CD4-positive, alpha-beta memory T cell (primary cell): ENCODE measurements at places on chromosomes 2 and 18. TPM values are rescaled to one million over a fixed set of nuclear protein-coding genes. Genes with fewer than 3 reads are reported as not detected.

DNA sequence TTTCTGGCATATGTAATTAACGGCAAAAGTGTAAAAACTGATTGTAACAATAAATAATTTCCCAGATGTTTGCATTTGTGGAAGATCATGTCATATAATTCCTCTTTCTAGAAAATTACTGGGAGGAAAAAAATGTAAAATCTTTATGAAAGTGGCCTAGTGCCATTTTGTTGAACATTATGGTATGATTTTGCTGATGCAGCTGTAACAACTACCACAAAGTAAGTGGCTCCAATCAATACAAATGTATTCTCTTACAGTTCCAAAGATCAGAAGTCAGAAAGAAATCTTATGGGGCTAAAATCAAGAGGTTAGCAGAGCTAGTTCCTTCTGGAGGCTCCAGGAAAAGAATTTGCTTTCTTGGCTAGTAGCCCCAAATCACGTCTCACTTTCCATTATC is 281.4 kb downstream of the CCDC178 start:
- no peaks in the 10 kb centered on the region for H3K4me1 ChIP-seq
- H3K27me3 ChIP-seq: no peaks in the 10 kb centered on the region
- no peak overlapping the region for H3K4me3 ChIP-seq
- no peak overlapping the region for H3K27ac ChIP-seq
- no peaks in the 10 kb centered on the region for H3K36me3 ChIP-seq

DNA sequence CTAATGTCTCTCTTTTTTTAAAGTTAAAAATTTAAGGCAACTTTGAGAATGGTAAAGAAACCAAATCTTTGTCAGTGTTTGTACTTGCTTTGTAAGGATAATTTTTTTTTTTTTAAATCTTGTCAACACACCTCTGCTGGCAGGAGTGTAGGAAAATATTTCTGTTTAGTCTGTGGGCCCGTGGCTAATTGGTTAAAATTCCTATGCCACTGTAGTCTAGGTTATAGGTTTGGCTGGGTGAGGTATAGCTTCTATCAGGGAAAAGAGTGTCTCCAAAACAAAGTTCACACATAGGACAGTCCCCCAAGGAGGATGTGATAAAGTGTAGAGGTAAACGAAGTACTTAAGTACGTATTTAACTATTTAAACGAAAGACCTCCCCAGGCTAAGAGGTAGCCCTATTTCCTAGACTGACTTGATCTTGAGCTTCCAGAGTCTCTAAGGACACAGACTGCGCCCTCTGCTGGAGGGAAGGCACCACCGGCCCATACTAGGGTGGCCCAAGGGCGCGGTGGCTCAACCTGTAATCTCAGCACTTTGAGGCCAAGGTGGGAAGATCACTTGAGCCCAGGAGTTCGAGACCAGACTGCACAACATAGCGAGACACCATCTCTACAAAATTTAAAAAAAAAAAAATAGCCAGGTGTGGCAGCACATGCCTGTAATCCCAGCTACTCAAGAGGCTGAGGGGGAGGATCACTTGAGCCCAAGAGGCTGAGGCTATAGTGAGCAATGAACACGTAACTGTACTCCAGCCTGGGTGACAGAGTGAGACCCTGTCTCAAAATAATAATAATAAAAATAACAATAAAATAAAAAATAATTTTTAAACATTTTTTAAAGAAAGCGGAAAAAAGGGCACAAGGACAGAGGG is 8.9 kb downstream of the TEX44 start:
- H3K4me1 ChIP-seq: peaks cover 14% of the 10 kb centered on the region
- H3K36me3 ChIP-seq: no peaks in the 10 kb centered on the region
- no peaks in the 10 kb centered on the region for H3K27me3 ChIP-seq
- H3K27ac ChIP-seq: no peak overlapping the region

DNA sequence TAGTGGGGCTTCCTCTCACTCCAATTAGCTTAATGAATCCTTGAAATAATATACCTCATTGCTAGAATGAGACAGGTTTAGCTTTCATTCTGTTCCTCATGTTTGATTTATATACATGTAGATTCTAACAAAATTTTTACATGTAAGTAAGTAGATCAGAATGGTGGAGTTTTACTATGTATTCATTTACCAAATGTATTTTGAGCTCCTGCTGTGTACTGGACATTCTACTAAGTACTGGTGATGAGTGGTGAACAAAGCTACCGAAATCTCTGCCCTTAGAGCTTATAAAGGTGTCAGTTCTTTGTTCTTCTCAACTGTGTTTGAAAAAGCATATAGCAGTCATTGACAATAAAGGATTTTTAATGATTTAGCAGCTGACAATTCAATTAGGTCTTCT is 19.7 kb downstream of the MTA3 start:
- H3K4me1 ChIP-seq: no peaks in the 10 kb centered on the region
- no peak overlapping the region for H3K27ac ChIP-seq
- H3K4me3 ChIP-seq: no peak overlapping the region
- no peaks in the 10 kb centered on the region for H3K36me3 ChIP-seq
- no peaks in the 10 kb centered on the region for H3K27me3 ChIP-seq
- DNase-seq: no peak

DNA sequence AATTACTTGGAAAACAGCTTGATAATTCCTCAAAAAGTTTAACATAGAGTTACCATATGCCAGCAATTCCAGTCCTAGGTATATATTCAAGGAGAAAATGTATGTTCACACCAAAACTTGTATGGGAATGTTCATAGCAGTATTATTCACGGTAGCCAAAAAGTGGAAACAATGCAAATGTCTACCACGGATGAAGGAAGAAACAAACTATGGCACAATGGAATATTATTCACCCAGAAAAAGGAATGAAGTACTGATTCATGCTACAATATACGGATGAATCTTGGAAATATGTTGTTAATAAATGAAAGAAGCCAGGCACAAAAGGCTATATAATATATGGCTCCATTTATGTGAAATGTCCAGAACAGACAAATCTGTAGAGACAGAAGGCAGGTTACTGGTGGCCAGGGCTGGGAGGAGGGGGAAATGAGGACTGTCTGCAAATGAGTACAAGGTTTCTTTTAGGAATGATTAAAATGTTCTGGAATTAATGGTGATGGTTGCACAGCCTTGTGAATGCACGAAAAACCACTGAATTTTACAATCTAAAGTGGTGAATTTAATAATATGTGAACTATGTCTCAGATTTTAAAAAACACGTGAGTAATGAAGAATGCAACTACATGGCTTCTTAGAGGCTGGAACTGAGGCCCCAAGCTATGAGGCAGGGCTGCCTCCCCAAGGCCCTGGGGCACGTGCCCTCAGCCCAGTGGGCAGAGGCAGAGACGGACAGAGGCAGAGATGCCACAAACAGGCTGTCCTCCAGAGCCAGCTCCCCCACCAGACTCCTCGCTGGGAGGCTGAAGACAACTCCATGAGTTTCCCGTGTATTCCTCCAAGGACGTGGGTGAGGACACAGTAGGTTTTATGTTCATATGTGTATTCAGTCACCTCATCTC is 5.0 kb downstream of the LIMS2 start:
- H3K4me1 ChIP-seq: peaks cover 4% of the 10 kb centered on the region
- no peaks in the 10 kb centered on the region for H3K36me3 ChIP-seq
- H3K27ac ChIP-seq: no peak overlapping the region
- no peak overlapping the region for H3K4me3 ChIP-seq

DNA sequence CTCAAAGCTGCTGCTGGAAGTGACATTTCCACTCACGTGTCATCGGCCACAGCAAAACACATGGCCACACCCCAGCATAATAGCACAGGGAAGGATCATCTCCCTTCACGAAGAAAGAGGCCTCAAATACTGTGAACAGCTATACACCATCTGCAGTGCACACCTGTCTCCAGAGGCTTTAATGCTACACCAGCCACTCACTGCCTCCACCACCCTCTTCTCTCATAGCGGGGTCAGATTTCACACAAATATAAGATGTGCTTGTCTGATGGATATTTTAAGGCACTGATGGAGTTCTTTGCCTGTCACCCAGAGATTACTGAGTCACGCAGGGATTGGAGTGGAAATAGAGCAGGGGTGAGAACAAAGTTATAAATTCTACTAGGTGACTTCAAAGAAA is 374.0 kb downstream of the ZNF516 start:
- H3K27ac ChIP-seq: no peak overlapping the region
- H3K4me3 ChIP-seq: no peak overlapping the region

DNA sequence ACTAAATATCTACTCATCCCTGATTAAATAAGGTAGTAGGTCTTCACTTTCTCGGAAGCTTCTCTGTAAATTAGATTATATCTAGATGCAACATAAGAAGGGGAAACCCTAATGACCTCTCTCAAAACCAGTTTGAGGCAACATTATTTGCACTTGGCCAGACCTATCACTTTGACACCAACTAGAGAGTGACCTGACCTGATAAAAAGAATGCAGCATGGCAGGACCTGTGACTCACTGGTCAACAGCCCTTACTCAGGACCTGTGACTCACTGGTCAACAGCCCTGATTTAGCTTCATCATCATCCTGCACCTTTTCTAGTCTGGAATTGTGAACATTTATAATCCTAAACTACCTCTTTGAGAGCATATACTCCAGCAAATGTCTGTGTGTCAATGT is 1957.7 kb upstream of the CELF4 start:
- no peaks in the 10 kb centered on the region for H3K27me3 ChIP-seq
- no peaks in the 10 kb centered on the region for H3K4me1 ChIP-seq
- no peak overlapping the region for H3K4me3 ChIP-seq
- no peak for DNase-seq
- H3K36me3 ChIP-seq: no peaks in the 10 kb centered on the region
- H3K27ac ChIP-seq: no peak overlapping the region

- H3K27ac ChIP-seq: no peak overlapping the region
Observed at GRCh38 chr2:127453392-127454171, 35.4 kb downstream of the PROC start.

DNA sequence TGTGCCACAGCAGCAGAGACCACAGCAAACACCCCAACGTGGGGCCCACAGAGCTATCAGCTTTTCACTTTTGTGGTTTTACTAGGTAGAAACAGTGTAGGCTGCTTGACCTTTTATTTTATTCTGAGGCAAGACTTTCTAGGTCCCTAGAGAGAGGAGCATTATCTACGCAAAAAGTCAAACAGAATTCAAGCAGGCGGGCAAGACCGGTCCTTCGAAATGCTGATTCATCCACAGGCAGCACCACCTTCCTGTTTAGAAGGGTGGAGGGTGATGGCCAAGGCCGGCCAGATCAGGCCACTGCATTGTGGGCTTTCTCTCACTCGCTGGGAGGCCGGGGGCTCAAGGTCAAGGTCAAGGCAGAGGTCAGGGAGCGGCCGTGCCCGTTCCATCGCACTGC is 573.0 kb downstream of the GALR1 start:
- H3K4me1 ChIP-seq: no peaks in the 10 kb centered on the region
- H3K27ac ChIP-seq: no peak overlapping the region
- no peaks in the 10 kb centered on the region for H3K27me3 ChIP-seq
- H3K36me3 ChIP-seq: no peaks in the 10 kb centered on the region

DNA sequence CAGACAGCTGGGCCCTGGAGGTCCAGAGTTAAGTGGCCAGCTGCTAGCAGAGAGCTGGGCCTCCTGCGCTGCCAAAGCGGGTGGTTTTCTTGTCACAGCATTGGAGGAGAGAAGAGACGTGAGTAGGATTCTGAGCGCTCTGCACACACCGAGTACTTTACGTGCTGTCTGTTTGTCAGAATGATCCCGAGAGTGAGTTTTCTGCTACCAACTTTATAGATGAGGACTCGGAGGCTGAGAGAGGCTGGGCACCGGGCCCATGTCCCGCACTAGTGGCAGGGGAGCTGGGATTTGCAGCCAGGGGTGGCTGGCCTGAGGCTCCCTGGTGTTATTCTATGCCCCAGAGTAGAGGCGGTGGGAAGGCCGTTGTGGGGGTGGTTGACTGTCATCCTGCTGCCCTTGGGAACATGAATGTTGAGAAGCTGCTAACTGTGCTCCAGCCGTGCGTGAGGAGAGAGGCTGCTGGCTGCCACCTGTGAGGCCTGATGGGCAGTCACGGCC is 36.3 kb upstream of the MBP start:
- H3K27ac ChIP-seq: no peak overlapping the region
- H3K4me1 ChIP-seq: no peaks in the 10 kb centered on the region
- no peaks in the 10 kb centered on the region for H3K36me3 ChIP-seq
- no peaks in the 10 kb centered on the region for H3K27me3 ChIP-seq

DNA sequence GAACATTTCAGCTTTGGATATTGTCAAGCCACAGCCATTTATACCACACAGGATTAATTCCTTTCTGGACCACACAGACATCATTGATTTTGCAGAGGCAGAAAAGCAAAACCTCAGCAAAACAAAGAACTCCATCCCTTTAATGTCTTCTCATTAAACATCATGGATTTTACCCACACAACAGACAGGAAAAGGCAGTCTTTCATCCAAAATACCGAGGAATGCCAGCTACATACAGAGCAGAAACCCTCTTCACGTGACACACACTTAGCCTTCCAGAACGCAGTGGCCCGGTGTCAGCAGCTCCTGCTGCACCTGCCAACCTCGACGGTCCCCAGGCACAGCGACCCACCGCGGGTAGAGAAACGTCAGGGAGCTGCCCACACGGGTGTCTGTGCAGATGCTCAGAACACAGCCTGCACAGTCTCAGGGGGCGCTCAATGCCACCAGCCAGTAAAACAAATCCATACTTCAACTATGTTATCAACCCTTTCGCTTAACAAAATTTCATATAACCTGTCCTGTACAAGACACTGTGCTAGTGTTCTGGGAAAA is 304.5 kb downstream of the EIPR1 start:
- H3K4me3 ChIP-seq: no peak overlapping the region
- H3K36me3 ChIP-seq: no peaks in the 10 kb centered on the region
- no peaks in the 10 kb centered on the region for H3K4me1 ChIP-seq

DNA sequence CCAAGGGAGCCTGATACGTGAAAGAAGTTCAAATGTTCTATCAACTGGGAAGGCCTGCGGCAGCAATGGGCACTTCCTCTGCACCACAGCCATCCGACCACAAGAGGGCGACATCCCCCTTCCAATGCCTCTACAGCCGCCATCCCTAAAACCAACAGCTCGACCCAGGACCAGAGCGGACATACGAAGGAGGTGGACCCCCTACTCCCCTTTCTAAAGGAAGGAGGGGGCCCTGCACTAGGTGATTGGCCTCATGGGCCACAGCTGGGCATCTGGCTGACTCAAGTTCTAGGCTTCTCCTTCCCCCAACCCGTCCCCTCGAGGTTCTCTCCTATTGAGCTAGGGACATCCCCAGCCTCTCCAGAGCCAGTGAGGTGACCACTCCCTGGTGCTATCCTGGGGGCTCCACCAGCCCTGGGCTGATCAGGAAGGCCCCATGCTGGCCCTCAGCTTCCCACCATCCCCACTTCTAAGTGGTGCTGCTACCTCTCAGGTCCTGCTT is 217.2 kb downstream of the TNS1 start:
- H3K27ac ChIP-seq: no peak overlapping the region
- H3K27me3 ChIP-seq: no peaks in the 10 kb centered on the region
- no peaks in the 10 kb centered on the region for H3K36me3 ChIP-seq
- DNase-seq: peak; percentile 65
- peaks cover 21% of the 10 kb centered on the region for H3K4me1 ChIP-seq

DNA sequence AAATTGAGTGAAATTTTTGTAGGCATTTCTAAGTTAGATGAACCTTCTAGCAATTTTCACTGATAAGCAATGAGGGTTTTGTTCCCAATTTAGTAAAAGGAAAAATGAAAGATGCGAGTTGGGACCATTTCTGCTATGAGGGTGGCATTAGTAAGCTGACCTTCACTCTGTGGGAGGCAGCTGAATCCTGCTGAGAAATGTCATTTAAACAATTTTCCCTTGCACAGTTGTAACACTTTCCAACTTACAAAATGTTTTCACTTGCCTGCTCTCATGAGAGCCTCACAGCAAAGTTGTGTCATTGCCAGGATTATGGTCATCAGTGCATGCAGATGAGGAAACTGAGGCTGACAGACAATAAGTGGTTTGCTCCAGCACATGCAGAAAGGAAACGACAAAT is 527.7 kb downstream of the TNS1 start:
- H3K4me1 ChIP-seq: no peaks in the 10 kb centered on the region
- H3K27me3 ChIP-seq: no peaks in the 10 kb centered on the region
- DNase-seq: no peak
- no peak overlapping the region for H3K27ac ChIP-seq
- H3K36me3 ChIP-seq: no peaks in the 10 kb centered on the region

The TUBA4B gene
- total RNA-seq: not detected

The MAB21L4 gene
- total RNA-seq: not detected

The ADD2 gene
- 0.94 TPM for total RNA-seq
